Diencephalon (tissue), 1 donor: ENCODE measurements at places on chromosomes 12 and 14. TPM values are rescaled to one million over a fixed set of nuclear protein-coding genes. Genes with fewer than 3 reads are reported as not detected.

The ANO2 gene
- 24.9 TPM for total RNA-seq

The SLC2A14 gene
- 0.23 TPM for total RNA-seq

The SLC41A2 gene
- total RNA-seq, result 143 TPM

The EIF5 gene
- 152 TPM for total RNA-seq

The KIF5A gene
- 114 TPM for total RNA-seq
